Heart right ventricle (tissue), 16 donors: ENCODE measurements at places on chromosomes 7 and 10. TPM values are rescaled to one million over a fixed set of nuclear protein-coding genes. Genes with fewer than 3 reads are reported as not detected.
A peak's percentile ranks its signal among the peaks of the same experiment; 100 is the strongest.

- DNase-seq: no peak
- no peaks in the 10 kb centered on the region for H3K27me3 ChIP-seq
- H3K4me3 ChIP-seq: no peak overlapping the region
- no peak overlapping the region for H3K27ac ChIP-seq
- H3K36me3 ChIP-seq: no peaks in the 10 kb centered on the region
- no peaks in the 10 kb centered on the region for H3K4me1 ChIP-seq
Measured at GRCh38 chr7:38070718-38071117, 107.3 kb upstream of the STARD3NL start.

DNA sequence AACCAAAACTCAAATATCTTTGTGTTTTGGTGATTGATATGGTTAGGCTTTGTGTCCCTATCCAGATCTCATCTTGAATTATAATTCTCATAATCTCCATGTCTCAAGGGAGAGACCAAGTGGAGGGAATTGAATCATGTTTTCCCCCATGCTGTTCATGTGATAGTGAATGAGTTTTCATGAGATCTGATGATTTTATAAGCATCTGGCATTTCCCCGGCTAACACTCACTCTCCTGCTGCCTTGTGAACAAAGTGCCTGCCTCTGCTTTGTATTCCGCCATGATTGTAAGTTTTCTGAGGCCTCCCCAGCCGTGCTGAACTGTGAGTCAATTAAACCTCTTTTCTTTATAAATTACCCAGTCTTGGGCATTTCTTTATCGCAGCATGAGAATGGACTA is 419.5 kb downstream of the SH2D4B start:
- H3K4me3 ChIP-seq: no peak overlapping the region
- H3K36me3 ChIP-seq: no peaks in the 10 kb centered on the region
- H3K27me3 ChIP-seq: no peaks in the 10 kb centered on the region
- no peak for DNase-seq
- H3K4me1 ChIP-seq: no peaks in the 10 kb centered on the region

GRCh38 chr7:33698041-33698440 is 207.3 kb upstream of the BMPER start:
- no peak for DNase-seq
- H3K4me1 ChIP-seq: no peaks in the 10 kb centered on the region
- no peak overlapping the region for H3K27ac ChIP-seq
- H3K4me3 ChIP-seq: no peak overlapping the region

DNA sequence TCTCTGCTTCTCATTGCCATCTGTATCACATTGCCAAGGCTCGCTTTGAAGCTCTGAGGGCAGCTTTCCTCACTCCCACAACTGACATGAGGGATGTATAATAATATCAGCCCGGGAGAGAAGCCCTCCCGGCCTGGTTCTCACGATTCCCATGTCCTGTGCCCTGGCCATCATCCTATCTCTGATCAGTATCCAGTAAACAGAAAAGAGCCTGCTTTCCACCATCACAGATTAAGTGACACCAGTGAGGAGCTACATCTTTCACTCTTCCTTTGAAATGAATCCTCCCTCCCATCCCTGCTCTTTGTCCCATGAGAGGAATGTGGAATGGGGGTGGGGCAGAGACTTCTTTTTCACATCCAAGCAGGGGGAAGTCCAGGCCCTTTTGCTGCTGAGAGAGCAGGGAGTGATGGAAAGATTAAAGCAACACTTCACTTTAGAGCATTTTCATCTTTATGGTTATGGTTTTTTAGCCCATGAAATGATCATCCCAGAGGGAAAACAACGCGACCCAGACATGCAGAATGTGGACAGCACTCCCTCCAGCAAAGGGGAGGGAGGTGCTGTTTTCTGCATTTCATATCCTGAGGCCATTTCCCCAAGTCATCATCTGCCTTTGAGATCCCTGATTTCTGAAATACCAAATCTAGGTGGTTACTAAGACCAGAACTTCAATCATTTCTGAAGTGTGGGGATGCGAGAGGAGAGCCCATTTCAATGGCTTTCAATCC is 84.6 kb upstream of the LYZL1 start:
- peak; percentile 4 for DNase-seq
- H3K27ac ChIP-seq: no peak overlapping the region
- H3K4me1 ChIP-seq: no peaks in the 10 kb centered on the region
- no peaks in the 10 kb centered on the region for H3K27me3 ChIP-seq
- H3K4me3 ChIP-seq: no peak overlapping the region
- H3K36me3 ChIP-seq: no peaks in the 10 kb centered on the region

Gene RNF133
- 0.30 TPM for total RNA-seq

Gene CASP7
- total RNA-seq: 6.0 TPM
